NAMALWA (cell line): ENCODE measurements at places on chromosomes 12 and 14.

DNA sequence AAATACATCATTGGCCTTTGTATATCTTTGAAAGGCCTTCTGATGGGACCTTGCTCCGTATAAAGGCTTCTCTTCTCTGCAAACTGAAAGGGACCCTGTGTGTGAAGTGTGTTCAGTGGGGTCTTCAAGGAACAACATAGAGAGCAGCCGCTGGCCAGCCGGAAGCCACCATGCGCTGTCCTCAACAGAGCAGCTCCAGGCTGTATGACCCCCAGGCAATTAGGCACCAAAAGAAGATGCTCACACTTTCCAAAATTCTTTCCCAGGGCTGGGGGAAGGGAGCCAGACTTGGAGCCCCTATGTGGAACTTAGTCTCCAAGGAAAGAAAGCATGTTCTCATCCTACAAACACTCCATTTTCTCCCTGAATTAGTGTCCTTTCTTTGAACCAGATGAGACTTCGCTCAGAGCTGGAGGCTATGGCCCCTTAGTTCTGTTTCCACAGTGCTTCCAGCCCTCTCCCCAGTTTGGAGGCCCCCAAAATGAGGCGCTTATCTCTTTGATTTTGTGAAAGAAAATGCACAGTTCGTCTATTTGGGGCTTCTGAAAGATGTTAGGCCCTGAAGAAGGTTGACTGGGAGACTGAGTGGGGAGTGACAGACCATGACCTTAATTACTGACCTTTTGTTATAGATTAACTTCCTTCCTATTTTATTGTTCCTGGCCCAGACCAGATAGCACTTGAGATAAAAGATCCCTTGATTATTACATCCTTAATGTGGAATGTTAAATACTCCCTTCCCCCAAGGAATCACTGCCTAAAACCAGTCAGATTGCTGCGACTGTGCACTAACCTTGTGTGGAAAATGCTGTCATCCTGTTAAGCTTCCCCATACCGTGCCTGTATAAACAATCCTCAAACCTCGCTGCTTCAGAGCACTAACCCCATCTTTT, 128.3 kb upstream of the FGD4 start:
- peak; percentile 30 for DNase-seq

DNA sequence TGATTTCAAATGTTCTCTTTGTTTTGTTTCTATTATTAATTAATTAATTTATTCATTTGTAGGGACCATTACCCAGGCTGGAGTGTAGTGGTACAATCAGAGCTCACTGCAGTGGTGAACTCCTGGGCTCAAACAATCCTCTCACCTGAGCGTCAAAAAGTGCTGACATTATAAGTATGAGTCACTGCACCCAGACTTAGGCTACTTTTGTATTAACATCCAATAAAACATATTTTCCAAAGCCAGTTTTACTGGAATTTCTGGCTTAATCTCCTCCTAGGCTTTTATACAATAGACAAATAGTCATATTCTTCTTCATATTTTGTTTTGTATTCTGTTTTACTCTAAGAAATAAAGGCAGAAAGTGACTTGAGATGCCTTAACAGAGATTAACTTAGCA, 749.6 kb downstream of the SLC16A7 start:
- DNase-seq: no peak

DNA sequence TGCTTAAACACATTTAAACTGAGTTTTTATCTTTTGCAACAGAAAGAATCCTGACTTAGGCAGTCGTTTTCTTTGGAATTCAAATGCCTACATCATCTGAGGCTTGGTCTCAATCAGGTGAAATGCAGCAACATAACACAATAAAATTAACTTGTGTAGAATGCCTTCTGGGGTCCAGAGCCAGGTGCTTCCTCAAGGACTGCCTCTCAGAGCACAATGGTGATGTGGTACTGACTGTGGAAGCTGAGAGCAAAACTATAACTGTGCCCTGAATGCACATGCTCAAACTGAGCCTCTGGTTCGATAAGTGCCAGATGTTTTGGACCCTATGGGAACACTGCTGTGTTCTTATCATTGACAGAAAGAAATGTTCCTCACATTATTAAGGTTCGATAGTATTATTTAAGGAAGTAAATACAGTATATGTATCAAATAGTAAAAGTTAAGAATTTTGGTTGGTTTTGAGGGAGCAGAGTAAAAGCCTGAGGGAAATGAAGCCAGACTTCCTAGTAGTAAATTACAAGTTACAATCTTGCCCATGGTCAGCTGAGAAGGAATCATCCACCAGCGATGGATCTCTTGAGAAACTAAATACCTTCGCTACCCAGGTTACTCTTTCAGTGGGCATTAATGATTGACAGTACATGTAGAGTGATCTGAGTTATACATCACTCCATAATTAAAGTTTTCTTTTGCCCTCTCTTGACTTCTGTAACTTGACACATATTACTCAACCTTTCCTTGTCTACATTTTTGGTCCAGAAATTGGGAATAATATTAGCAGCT, 122.9 kb upstream of the ATP2B1 start:
- no peak for DNase-seq

DNA sequence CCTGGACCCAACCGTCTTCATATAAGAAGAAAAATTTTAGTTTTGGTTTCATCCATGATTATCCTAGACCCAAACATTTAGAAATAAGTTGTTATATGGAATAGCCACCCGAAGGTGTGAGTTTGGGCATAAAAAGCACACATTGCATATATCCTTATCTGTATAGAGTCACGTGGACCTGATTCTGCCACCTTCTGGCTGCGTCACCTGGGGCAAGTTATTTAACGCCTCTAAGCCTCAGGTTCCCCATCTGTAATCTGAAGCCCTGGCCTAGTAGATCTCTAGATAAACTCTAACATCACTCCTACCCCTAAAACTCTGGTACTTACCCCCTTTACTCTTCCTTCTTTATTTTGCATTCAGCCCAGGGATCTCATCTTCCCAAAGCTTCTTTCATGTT, 14.3 kb upstream of the KRT5 start:
- DNase-seq: no peak

GRCh38 chr14:55454264-55455002, 14.0 kb upstream of the TBPL2 start:
- DNase-seq: no peak

GRCh38 chr12:76156726-76157125, 72.2 kb upstream of the NAP1L1 start:
- no peak for DNase-seq

GRCh38 chr12:82047446-82047845, 288.3 kb upstream of the PPFIA2 start:
- DNase-seq: no peak

DNA sequence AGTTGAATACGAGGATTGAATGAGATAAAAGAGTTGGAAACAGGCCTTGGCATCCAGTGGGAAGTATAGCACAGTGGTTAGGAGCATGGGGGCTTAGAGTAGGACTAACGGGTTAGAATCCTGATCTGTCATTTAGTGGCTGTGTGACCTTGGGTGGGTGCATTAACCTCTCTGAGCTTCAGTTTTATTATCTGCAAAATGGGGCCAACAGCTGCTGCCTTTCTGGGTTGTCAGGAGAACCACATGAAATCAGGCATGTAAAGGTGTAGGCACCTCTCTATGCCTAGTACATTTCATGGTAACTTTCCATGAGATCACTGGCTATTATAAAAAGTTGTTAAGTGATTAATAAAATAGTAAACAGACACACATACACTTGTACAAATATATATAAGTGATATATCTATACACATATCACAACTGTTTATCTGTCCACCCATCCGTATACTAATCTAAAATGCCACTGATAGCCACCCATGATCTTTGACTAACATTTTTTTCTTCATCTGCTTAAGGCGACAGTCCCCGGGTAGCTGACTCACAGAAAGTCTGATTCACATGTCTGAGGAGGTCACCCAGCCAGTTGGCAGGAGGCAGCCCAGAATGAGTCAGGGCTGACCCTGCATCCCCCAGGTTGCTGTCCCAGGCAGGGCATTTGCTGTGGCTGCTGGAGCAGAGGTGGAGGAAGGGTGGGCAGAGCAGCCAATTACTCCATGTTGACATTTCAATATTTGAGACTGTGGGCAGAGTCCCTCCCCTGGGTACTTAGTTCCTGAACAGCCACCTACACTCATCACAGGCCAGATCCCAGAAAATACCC, 125.6 kb upstream of the NOS1 start:
- no peak for DNase-seq

DNA sequence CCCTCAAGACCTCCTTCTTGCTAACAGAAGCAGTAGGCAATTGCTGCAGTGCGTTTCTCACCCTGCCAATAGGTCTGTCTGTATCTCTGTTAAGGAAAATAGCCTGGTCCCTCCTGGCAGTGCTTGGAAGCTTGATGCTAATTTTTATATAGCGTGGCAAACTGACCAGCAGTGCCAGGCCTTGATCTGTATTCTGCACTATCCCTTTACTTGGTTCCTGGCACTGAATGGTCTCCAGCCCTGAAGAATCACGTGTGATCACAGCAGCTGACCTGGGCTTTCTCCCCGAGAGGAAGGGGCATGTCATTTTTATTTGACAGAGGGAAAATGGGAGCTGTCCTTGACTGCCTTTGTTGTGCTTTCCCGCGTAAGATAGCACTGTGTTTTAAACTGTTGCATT, 48.7 kb upstream of the TRAF3 start:
- no peak for DNase-seq

DNA sequence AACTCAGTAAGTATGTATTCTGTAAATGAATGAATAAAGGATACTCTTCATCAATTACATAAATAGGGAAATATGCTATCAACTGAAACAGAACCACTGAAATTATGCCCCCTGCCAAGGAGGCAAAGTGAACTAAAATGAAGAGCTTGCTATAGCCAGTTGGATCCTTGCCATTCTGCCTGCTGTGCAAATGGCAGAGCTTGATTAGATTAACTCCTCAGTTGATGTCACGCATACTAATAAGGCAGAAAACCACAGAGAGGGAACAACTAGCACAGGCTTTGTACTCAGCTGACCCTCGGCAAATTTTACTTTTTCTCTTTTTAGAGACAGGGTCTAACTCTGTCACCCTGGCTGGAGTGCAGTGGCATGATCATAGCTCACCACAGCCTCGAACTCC, 36.7 kb upstream of the FERMT2 start:
- no peak for DNase-seq

DNA sequence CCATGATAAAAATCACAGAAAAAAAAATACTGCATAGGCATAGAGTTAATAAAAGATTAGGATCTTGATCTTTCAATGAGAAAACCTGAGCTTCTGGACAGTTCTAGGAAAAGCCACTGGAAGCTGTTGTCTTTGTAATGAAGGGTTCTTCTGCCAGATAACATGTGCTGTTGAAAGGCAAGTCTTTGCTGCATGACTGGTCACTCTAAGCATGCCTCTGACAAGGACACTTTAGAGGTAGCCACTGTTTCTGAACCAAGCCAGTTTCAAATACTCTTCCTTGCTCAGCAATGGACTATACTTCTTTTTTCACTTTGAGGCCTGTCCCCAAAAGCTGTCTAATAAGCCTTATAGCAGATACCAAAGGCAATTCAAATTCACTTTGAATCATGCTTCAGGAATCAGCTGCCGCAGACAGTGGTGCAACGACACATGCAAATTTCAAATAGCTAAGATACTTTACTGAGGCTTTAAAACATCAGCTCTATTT, 70.2 kb downstream of the BTG1 start:
- peak; percentile 21 for DNase-seq

DNA sequence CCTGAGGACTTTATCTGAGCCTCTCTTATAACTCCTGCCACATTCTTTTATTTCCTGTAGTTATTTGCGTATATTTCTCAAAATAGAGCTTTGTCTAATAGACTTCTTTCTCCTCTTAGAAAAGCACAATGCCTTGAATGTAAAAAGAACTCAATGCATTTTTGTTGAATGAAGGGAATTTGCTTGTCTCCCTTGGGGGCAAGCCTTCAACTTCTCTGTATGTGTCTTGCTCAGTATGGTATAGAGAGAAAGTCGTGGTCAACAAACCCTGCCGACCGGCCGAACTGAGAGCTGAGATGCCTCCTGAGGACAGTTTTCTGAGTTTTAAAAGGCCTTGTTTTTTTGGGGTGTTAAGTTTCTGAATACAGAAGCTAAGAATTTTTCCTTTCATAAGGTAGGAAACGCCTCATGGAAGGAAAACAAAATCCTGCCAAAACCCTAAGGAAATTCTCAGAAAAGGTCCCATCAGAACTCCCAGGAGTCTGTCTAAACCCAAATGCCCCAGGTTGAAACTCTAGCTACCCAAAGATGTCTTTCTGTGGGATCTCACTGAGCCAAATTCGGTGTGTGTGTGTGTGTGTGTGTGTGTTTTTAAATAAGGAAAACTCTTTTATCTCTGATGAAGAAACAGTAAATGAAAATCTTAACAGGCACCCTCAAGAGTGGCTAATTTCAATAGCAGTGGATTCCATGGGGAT, 136.6 kb downstream of the C12orf75 start:
- DNase-seq: no peak

GRCh38 chr14:52801014-52801712, 9.8 kb upstream of the GNPNAT1 start:
- peak; percentile 2 for DNase-seq

DNA sequence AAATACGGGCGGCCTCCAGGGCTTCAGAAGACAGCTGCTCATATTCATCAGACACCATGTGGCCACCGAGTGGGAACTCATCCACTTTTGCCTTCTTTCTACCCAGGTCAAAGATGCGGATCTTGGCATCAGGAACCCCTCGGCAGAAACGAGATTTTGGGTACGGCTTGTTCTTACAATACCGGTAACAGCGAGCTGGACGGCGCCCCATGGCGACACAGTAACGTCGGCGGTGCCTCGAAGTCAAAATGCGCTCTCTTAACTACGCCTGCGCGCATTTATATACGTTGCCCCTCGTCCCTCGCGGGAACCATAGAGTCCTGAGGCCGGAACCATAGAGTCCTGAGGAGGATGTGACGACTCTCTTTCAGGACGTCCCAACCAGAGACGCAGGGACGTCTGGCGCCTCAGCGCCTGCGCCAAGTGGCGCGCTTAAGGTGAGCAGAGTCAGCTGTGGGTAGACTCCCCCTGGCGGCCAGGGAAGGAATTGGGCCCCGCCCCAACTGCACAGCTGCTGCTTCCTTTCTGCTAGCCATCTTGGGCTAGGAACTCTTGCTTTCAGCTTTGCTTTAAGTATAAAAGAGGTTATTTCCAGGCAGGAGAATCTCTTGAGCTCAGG, at the start of gene RPL10L:
Gene RPL10L, minus strand, starts transcription at position 256 of the 619 bp plus-strand sequence. Its CDS starts 45 bp downstream, at position 211.
- peak; percentile 6 for DNase-seq

DNA sequence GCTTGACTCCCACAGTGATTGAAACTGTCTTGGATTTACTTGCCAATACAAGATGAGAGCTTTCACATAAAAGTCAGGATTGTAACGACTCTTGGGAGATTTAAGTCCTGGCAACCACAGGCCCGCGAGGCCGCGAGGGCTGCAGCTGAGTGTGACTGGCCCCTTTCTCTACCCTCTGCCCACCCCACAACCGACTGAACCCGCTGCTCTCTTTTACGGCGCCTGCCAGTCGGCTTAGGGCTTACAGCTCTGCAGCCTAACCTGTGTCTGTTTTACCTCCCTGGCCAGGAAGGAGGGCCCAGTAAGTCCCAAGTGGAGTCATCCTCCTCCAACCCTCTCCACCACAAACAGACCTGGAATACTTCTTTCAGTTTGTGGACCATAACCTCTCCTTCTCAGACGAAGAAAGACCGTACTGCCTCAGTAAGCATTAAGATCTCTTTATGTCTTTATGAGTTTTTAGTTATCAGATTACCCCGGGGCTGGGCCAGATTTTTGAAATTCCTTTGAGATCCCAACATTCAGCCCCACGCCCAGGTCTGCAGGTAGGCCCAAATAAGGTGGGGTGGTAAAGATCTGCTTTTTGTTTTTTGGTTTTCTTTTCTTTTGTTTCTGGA, 12.6 kb upstream of the TIGAR start:
- DNase-seq: no peak
